ENCODE measurements at places on chromosomes 2 and 18. TPM values are rescaled to one million over a fixed set of nuclear protein-coding genes. Genes with fewer than 3 reads are reported as not detected.

Gene TNS1
- 251 TPM for total RNA-seq

Gene PID1
- total RNA-seq: 13.6 TPM

Gene ITGB6
- total RNA-seq: not detected

Gene TANC1
- 14.0 TPM for total RNA-seq

Gene ATP6V1C2
- 9.2 TPM for total RNA-seq

Gene C2orf80
- not detected for total RNA-seq

Gene HAAO
- total RNA-seq: 6.5 TPM

Gene MYO5B
- total RNA-seq: 4.6 TPM

Gene RAPGEF4
- total RNA-seq: 1.9 TPM

Gene RNF125
- 12.9 TPM for total RNA-seq

Gene ITPRID2
- 230 TPM for total RNA-seq

Gene TEKT4
- total RNA-seq: not detected

Gene KIAA2012
- not detected for total RNA-seq

Gene KRTCAP3
- 5.4 TPM for total RNA-seq

Gene EFR3B
- total RNA-seq: 8.3 TPM

Gene ERFE
- 2.6 TPM for total RNA-seq

Gene VAMP8
- total RNA-seq: 136 TPM

Gene FAM110C
- 0.83 TPM for total RNA-seq

Gene FLACC1
- 3.7 TPM for total RNA-seq

Gene DLGAP1
- 1.0 TPM for total RNA-seq

Gene OR6B2
- not detected for total RNA-seq

Gene CD207
- total RNA-seq: 0.76 TPM

Gene C2orf78
- total RNA-seq: not detected

Gene SLC16A14
- 18.5 TPM for total RNA-seq

Gene RESP18
- not detected for total RNA-seq

Gene GCG
- total RNA-seq: not detected

Gene ZSWIM2
- not detected for total RNA-seq

Gene BOD1L2
- not detected for total RNA-seq

Gene ACMSD
- not detected for total RNA-seq

Gene NDC80
- total RNA-seq: 6.6 TPM

Gene KCNJ13
- total RNA-seq: not detected

Gene DCDC2C
- not detected for total RNA-seq

Gene GPAT2
- total RNA-seq: 8.3 TPM

Gene LAMA1
- total RNA-seq: 0.66 TPM

Gene GNLY
- total RNA-seq: 17.4 TPM

Gene SPAG16
- total RNA-seq: 10.9 TPM

Gene MATN3
- total RNA-seq: 0.17 TPM

Gene CDK15
- total RNA-seq: not detected

Gene IL37
- total RNA-seq: not detected

Gene NEUROD1
- not detected for total RNA-seq

Gene NEU2
- total RNA-seq: not detected

Gene PRKAG3
- not detected for total RNA-seq

Gene CTNNA2
- total RNA-seq: not detected

Gene CRYGC
- not detected for total RNA-seq

Gene CMPK2
- total RNA-seq: 7.6 TPM

Gene PLCD4
- total RNA-seq: 0.13 TPM

All from spleen (tissue), 13 donors.